DMS153 (cell line): ENCODE measurements at places on chromosomes 1 and 21.

GRCh38 chr1:153395136-153395685 lies 4.3 kb upstream of the S100A8 start:
- no peak for DNase-seq

DNA sequence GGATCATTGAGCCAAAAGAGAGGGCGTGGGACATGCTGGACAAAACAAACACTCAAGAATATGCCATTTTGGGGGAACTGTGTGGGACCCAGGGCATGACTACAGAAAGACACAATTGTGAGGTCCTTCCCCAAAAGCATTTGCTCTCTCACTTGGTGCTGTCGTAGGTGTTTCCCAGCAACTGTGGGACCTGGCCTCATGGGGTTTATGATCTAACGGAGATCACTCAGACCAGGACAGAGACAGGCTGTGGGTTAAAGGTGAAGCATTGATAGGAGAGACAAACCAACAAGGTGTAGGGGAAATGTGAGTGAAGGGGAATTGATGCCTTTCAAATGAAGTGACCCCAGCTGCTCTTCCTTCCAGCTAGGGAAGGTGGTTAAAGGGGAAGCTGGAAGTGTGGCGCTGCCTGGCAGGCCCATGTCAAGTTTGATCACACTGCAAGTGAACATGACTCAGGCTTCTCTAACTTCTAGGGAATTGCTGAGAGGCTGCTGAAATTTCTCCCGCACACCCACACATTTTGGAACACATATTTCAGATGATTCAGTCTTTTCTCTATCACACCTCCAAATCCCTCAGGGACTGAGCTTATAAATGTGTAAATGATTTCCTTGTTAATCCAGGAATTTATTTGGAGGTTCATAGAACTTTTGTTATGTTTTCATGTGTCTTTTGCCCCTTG lies 30.2 kb downstream of the TRAF5 start:
- DNase-seq = no peak

GRCh38 chr1:64973061-64973647 lies 6.8 kb upstream of the JAK1 start:
- no peak for DNase-seq

- no peak for DNase-seq
These were observed 22.2 kb upstream of the KPRP start for GRCh38 chr1:152735648-152736047.

GRCh38 chr1:113860891-113861290 lies 10.6 kb downstream of the PTPN22 start:
- no peak for DNase-seq

DNA sequence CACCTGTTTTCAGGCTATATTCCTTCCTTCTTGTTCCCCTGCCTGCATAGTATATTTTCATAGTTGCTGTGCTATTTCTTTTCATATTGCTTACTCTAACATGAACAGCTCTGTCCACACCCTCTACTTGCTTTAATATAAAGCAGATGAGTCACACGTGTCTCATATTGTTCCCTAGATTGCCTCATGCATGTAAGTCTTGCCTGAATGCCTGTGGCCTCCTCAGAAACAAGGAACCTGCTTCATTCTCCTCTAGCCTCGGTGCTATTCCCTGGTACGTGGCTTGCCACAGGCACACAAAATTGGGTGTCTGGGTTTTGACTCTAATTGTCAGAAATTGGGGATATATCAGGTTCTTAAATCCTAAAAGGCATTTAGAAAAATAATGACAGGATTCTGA lies 16.5 kb upstream of the PKP1 start:
- DNase-seq = peak; percentile 16

DNA sequence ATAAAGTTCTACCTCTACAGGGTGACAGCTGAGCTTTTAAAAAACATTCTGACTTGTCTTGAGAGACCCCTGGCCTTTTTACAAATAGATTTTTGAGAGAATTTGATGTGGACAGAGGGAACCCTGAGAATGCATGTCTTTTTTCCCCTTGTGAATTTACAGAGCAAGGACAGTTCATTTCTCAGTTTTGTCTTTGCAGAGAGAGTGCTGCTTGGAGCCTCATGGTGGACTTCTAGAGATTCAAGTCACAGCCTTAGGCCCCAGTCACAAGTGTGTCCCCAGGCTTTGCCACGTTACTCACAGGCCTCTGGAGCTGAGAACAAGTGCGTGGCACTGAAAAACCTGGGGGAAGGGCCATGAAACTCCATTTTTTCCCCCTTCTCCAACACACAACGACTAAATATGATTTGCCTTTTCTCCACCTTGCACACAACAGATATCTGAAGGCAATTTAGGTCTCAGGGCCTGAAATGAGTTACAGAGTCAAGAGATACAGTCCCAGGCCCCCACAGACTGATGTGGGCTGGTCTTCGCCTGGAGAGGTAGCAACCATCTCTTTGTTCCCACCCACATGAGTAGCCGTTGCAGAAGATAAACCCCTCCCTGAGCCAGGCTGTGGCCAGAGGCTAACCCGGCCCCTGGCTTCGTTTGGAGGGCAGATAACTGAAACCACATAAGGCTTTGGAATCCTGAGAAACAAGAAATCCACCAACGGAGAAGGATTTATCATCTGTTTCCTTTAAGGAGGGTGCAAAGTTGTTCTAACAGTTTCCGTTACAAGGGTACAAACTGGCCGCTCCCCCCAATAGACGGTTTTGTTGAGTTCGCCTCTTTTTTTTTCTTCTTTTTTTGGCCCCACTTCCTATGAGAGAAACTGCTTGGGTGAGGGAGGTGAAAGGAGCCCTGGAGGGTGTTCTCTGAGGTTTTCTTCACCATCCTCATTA lies 1.0 kb upstream of the PIGV start:
- peak; percentile 50 for DNase-seq

GRCh38 chr1:43440358-43440757 lies 13.4 kb downstream of the HYI start:
- peak; percentile 95 for DNase-seq

- DNase-seq = no peak
These were observed 25.4 kb upstream of the TENT5C start for GRCh38 chr1:117580436-117580835.

DNA sequence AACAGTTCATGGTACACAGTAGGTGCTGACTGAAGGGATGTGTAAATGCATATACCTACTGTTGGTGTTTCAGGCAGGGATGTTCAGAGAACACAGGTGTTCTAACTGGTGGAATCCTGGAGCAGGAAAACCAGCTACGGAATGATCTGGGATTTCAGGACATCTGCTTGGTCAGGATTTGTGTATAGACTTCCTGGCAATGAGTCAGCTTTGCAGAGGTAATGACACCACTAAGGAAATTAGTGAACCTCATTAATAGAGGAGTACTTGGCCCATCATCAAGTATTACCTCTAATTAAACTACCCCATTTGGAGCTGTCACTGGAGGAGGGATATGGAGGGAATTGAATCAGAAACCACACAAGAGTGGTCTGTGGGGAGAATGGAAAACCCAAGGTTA lies 7.3 kb downstream of the MRPL37 start:
- DNase-seq = no peak
